Stimulated activated CD8-positive, alpha-beta memory T cell treated with anti-CD3 and anti-CD28 coated beads, Interleukin-15, amount 100 ng/mL, for 1 hour (primary cell): ENCODE measurements at places on chromosomes 2 and 18.

GRCh38 chr2:189258616-189259365 lies 79.2 kb upstream of the COL5A2 start:
- DNase-seq, result no peak

DNA sequence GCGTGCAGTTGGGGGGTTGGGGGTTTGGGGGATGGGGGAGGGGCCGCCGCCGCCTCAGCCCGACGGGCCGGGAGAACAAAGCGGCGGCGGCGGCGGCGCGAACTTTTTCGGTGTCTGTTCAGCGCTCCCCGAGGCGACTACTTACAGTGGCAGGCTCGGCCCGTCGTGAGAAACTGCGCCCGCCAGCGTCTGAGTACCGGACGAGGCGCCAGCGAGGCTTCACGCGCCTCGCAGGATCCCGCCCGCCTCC lies 172 bp downstream of the PRKD3 start:
- no peak for DNase-seq

DNA sequence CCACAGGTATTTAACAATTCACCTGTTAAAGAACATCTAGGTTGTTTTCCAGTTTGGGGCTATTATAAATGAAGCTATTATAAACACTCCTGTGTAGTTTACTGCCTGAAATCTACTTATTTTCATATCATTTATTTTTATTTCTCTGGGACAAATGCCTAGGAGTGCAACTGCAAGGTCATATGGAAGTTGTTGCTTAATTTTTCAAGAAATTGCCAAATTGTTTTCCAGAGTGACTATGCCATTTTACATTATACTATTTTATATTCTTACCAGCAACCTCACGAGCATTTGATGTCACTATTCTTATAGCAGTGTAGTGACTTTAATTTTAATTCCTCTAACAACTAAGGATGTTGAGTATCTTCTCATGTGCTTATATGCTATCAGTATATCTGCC lies 298.4 kb downstream of the EXOC6B start:
- DNase-seq, result no peak

- DNase-seq, result no peak
Measured at GRCh38 chr18:21826641-21827302, 86.2 kb downstream of the MIB1 start.

DNA sequence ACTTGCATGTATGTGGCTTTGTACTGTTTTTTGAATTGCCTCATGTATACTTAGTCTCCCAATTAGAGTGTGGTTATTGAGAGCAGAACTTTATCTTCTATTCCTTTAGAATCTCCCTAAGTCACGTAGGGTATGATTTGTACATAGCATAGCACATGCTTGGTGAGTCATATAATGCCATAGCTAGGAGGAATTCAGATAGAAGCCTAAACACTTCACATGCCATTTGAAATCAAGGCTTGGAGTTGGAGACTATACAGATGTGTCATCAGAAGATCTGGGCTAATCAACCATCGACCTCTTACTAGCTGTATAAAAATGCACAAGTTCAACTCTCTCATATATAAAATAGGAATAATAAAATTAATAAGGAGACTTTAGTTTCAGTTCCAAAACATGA lies 222.6 kb upstream of the ST6GAL2 start:
- no peak for DNase-seq

GRCh38 chr18:24009651-24010333 lies 4.8 kb upstream of the TTC39C start:
- no peak for DNase-seq

GRCh38 chr2:579351-579886 lies 97.8 kb downstream of the TMEM18 start:
- DNase-seq, result no peak

- no peak for DNase-seq
Measured at GRCh38 chr2:88707003-88707402, 15.5 kb downstream of the RPIA start.

DNA sequence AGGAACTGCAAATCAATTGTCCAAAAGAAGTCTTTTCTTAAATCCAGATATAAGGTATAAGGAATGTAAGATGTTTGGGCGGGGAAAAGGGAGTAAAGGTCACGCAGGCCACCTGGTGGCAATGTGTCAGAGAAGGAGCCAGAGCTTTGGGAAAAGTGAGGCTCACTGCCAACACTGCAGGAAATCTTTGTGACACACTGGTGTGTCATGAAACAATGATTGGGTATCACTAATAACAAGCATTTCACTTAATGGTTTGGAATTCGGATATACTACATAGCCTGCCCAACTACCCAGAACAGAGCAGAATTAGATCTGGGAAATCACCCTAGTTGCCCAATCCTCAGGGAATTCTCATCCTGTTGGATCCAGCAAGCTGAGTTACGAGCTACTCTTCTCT lies 61.0 kb downstream of the RBMS1 start:
- no peak for DNase-seq

- DNase-seq, result no peak
Measured at GRCh38 chr2:52034706-52035105, 1002.8 kb upstream of the NRXN1 start.
